ENCODE measurements at places on chromosomes 3 and 15.

DNA sequence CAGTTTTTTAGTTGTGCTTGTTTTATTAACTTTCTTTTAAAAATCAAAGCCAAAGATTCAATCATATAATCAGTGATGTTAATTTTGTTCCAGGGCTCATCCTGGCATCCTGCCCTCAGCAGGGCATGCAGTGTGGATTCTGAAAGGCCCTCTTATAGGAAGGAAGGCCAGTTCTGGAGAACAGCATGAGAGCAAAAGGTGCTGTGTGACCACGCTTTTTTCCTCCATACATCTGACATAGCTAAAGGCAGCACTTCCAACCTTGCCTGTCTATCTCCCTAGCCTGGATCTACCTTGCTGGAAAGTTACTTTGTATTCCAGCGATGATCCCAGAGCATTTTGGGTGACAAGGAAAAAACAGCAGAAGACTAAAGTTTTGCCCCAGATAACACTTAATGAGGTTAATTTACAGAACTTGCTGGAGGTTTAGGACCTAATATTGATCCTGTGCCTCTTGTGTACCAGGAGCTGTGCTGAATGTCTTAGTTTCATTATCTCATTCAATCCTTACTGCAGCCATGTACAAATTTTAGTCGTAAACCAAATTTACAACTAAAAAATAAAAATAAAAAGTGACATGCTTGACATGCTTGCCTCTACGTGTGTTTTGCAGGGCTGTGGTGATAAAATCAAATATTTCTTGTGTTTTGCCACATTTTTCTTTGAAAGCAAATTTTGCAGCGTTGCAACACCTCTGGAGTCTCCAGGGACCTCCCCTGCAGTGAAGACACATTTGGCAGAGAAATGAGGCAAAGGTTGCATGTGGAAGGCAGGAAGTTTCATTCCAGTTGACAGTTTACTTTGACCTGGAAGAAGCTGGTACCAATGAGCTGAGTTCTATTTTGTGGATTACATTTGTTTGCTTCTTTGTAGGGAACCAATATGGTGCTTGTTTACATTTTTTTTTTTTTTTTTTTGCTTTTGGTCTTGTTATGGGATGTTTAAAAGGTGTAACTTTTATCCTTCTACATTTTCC, 13.2 kb downstream of the IL1RAP start:
- DNase-seq, result no peak

DNA sequence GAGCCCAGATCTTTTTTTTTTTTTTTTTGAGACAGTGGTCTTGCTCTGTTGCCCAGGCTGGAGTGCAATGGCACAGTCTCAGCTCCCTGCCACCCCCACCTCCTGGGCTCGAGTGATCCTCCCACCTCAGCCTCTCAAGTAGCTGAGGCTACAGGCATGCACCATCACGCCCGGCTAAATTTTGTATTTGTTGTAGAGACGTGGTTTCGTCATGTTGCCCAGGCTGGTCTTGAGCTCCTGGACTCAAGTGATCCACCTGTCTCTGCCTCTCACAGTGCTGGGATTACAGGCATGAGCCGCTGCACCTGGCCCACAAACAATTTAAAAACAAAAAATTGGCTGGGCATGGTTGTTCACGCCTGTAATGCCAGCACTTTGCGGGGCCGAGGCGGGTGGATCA, 22.6 kb upstream of the SLC6A6 start:
- DNase-seq, result no peak

- no peak for DNase-seq
Observed at GRCh38 chr3:50154476-50154839, 666 bp upstream of the SEMA3F start.

GRCh38 chr3:23546181-23546580, 259.6 kb upstream of the UBE2E1 start:
- DNase-seq, result no peak

GRCh38 chr3:138405486-138405885, 28.9 kb upstream of the ESYT3 start:
- no peak for DNase-seq

- peak; percentile 58 for DNase-seq
Observed at GRCh38 chr3:129226374-129226773, 23.0 kb upstream of the COPG1 start.

DNA sequence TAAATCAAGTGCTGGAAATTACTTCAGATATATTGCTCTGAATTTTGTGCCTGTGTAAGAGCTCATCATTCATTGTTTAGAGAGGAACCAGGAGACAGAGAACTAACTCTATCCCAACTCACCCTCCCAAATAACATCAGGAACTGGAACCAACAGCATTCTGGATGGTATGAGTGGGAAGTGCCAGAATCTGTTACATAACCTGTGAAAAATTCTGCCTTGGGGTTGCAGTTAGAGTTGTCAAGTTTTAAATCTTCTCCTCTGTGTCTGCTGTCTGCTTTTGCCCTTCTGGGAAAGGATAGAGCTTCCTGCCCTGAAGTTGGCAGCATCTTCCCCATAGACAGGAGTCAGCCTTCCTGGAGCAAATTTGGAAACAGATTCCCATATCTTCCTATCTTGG, 41.2 kb downstream of the TIMP4 start:
- DNase-seq, result no peak

DNA sequence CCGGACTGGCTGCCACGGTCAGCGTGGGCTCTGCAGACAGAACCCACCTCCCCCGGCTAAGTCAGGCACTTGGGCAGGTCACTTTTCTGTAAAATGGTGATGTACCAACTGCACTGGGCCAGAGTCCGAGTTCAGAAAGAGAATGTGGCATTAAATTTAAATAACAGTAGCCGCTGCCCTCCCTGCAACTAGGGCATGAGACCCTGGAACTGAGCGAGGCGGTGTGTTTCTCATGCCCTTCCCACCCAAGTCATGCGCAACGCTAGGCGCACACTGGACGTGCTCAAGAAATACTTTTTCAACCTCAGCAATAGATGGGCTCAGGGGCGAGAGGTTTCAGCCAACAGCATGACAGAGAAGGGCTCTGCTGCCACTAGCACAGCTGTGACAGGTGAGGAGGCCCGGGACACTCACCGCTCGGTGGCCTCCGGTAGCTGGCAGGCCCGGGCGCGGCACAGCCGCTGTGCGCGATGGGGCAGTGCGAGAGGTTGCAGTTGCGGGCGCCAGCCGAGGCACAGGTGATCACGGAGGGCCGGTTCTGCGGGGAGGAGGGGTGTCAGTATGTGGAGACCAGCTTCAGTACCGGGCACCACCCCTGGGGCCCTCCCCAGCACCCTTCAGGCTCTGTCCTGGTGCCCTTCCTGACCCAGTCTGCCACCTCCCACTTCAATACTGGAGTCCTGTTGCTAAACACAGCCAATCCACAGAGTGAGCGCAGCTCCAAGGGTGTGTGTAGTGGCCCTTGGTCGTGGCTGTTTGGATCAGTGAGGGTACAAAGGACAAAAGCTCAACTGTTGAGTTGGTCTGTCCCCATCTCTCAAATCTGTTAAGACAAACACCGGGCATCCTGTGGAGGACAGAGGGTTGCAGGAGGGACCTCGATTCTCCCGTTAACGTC, 84.5 kb downstream of the VGLL4 start:
- no peak for DNase-seq

DNA sequence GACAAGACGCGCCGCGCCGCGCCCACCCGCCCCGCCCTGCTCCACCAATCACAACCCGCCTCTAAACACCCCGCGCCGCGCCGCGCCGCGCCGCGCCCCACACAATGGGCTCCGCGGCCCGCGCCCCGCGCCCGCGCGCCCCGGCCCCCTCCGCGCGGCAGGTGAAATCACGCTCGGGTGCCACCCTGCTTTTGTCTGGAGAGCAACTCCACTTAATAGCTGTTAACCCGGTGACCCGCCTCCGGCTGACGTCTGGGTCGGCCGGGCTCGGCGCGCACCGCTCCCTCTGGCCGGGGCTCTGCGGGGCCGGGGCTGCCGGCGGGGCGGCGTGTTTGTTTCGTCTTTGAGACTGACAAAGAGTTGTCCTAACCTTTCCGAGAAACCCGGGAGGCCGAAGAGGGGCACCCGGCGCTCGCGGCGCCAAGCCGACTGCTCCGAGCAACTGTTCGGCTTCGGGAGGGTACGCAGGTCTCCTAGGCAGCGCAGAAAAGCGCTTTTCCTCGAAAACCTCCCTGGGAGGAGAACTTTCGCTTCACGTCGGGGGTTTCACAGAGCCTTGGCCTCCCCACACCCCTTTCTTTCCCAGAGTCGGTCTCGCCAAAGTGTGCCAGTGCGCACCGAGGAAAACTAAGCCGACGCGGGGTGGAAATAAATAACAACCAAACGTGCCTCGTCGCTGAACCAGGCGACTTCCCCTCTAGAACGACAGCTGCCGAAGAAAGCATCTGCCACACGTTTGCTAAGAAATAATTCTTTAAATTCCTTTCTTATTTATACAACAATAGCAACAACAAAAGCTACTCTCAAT, 518.4 kb downstream of the FOXP1 start:
- DNase-seq, result peak; percentile 67

- DNase-seq, result no peak
Observed at GRCh38 chr3:182364723-182365650, 428.3 kb upstream of the ATP11B start.

DNA sequence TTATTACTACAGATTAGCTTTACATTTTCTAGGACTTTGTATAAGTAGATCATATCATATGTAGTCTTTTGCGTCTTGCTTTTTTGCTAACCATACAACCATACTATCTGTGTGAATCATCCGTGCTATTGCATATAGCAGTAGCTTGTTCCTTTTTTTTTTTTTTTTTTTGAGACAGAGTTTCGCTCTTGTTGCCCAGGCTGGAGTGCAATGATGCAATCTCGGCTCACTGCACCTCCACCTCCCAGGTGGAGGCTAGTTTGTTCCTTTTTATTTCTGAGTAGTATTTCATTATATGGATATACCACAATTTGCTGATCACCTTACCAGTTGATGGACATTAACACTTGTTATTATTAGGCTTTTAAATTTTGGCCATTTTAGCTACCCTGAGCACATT, 54.5 kb upstream of the TBL1XR1 start:
- no peak for DNase-seq

- DNase-seq, result no peak
Observed at GRCh38 chr15:71804226-71804625, 6.1 kb upstream of the NR2E3 start.

GRCh38 chr3:98843266-98843959, 58.1 kb downstream of the DCBLD2 start:
- DNase-seq, result no peak

- no peak for DNase-seq
Observed at GRCh38 chr3:26915208-26915607, 292.6 kb downstream of the LRRC3B start.

GRCh38 chr3:46380471-46381221, 9.9 kb downstream of the CCR5 start:
- no peak for DNase-seq

DNA sequence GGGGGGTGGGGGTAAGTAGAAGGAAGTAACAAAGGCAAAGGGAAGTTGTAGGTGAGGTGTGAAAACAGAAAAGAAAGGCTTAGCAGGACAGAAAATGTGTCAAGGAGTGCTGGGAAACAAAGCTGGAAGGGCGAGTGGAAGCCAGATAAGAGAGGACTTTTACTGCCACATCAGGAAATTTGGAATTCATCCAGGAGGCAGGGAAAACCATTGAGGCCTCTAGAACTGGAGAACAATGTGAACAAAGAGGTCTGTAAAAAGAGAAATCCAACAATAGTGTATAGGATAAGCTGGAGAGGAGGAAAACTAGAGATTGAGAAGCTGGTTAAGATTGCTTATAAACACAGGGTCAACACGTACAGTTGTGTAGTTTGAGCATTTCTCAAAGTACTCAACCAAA, 116.6 kb downstream of the NTRK3 start:
- no peak for DNase-seq

- no peak for DNase-seq
Observed at GRCh38 chr3:15462451-15462850, 35.1 kb downstream of the EAF1 start.

- no peak for DNase-seq
Observed at GRCh38 chr3:31170932-31171670, 276.6 kb upstream of the GADL1 start.

GRCh38 chr3:40079847-40080240, 229.7 kb upstream of the EIF1B start:
- no peak for DNase-seq

GRCh38 chr3:143455480-143455879, 335.9 kb downstream of the CHST2 start:
- no peak for DNase-seq
